ENCODE measurements at places on chromosomes 6 and 20.
A peak's percentile ranks its signal among the peaks of the same experiment; 100 is the strongest.

- DNase-seq, result no peak
Measured at GRCh38 chr20:15890407-15890982, 682.8 kb downstream of the KIF16B start.

- no peak for DNase-seq
Measured at GRCh38 chr6:125974214-125974866, 12.0 kb upstream of the TRMT11 start.

DNA sequence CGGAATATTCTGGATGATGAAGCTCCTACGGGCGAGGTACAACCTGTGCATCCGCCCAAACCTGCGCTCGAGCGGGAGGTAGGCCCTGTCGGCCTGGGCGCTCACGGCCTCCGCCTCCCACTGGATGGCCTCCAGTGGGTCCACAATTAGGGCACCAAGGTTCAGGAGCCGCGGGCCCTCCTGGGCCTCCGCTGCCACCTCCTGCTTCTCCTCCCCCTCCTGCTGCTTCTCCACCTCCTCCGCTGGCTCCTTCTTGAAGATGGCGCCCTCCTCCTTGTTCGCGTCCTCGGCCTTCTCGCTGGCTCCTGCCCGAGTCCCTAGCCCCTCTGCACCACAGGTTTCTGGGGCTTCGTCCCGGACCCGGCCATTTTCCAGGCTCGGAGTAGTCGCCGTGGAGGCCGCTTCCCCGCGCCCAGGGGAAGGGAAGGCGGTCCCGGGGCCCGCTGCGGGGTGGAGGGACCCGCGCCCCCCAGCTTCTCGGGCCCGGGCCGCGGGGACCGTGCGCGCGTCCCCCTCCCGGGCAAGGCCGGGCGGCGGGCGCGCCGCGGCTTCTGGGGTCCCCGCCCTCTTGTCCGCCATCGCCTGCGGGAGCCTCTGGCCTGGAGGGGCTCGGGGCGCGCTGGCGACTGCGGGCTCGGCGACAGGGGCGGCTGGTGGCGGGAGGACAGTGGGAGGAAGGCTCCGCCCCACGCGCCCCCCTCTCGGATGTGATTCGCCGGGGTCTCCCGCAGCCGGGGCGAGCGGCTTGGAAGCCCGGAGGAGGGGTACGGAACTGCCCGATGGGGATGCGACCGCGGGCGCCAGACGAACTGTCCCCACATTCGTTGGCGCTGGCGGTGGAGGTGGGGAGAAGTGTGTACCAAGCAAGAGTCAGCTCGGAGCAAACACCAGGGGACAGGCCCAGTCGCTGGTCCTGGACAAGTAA is 17.6 kb downstream of the PLAGL2 start:
- peak; percentile 76 for DNase-seq

GRCh38 chr20:22387452-22387851 is 196.9 kb downstream of the FOXA2 start:
- no peak for DNase-seq

- DNase-seq, result no peak
Measured at GRCh38 chr20:36479938-36480337, 61.4 kb upstream of the MYL9 start.

DNA sequence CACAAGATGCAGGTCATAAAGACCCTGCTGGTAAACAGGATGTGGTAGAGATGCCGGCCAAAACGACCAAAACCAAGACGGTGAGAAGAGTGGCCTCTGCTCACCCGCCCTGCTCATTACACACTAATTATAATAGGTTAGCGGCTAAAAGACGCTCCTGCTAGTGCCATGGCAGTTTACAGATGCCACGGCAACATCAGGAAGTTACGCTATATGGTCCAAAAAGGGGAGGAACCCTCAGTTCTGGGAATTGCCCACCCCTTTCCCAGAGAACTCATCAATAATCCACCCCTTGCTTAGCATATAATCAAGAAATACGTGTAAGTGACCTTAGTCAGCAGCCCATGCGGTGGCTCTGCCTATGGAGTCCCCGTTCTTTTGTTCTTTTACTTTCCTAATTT is 17.6 kb downstream of the BHLHE23 start:
- no peak for DNase-seq

- no peak for DNase-seq
Measured at GRCh38 chr6:31140643-31141042, 1.8 kb upstream of the PSORS1C2 start.

DNA sequence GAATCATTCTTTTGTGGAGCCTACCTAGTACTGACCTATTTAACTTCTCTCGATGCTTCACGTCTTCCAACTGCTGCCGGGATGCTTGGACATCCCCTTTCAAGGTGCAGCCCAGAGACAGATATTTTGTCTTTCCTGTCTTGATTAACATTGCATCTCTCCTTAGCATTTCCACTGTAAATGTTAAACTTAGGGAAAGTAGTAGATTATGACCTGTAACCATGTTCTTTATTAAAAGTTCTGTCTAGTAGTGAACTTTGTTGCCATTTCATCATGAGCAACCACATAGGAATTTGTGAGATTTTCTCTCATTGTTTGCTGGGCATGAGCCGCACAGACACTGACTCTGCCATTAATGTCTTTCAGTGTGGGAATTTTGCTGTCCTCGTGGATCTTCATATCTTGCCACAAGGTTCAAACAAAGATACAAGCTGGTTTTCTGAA is 117.9 kb downstream of the JAG1 start:
- no peak for DNase-seq

GRCh38 chr20:1934156-1934555 is 38.9 kb downstream of the SIRPA start:
- no peak for DNase-seq

- no peak for DNase-seq
Measured at GRCh38 chr20:58076405-58076804, 152.0 kb downstream of the ANKRD60 start.

DNA sequence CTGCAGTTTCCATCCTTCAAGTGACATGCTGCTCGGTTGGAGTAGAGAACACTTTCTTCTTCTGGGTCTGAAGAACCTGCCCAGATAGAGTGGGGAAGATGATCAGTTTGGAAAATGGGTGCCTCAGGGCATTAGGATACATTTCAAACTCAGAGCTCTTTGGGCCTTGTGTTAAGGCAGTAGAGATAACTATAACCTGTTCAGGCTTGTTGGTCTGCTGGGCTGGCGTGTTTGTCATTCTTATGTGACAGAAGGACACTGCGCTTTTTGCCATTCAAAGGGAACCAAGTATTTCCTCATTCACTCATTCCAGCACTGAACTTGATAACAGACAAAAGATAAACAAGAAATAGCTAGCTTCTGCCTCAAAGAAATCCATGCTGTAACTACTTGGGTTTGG is 3.8 kb downstream of the TOMM34 start:
- no peak for DNase-seq

GRCh38 chr6:28900577-28901256 is 23.1 kb downstream of the TRIM27 start:
- DNase-seq, result no peak

DNA sequence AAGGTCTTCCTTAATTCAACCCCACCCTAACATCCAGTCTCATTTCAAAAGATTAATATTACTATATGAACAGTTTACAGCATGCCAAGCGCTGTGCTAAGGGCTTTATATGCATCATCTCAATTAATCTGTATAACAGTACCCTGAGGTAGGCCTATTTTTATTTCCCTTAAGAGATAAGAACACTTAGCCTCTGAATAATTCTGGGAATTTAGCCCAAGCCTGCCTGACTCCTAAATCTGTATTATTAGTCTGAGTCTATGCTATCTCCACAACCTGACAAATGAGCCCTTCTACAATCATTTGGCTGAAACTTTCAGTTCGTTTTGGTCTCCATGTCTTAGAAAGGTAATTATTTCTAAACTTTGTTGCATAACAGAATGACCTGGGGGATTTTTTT is 77.7 kb upstream of the SAMD5 start:
- DNase-seq, result no peak

DNA sequence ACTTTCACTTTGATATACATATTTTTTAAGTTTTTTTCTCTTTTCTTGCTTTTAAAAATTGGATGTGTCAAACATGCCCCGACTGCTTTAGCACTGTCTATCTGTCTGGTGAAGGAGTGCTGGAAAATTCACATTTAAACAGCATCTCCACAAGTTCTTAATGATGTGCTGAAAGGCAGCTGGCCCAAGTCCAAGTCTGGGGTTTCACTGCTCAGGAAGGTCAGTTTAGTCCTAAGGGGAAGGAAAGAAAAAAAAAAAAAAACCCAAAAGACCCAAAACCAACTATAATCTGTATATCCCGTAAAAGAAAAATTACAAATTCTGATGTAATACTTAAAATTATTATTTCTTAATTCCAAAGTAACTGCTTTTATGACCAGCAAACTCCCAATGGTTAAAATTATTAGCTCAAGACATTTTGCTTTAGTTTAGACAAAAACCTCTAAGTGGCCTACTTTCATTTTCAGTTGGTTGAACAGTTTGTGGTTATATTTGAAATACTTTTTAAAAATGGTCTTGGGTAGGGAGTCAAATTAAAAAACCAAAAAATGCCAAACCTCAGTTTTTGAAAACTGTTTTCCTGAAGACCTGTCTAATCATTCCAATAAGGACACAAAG is 79.5 kb upstream of the PREP start:
- peak; percentile 32 for DNase-seq

Data from WERI-Rb-1 (cell line).